ENCODE measurements at places on chromosomes 3 and 15.

- DNase-seq: peak; percentile 81
Observed at GRCh38 chr15:72800833-72801481, 17.4 kb upstream of the ADPGK start.

GRCh38 chr15:81569286-81570080, 195.5 kb upstream of the TMC3 start:
- peak; percentile 86 for DNase-seq

- DNase-seq: no peak
Observed at GRCh38 chr15:43255376-43255775, 11.4 kb downstream of the TGM5 start.

GRCh38 chr3:78633626-78634025, 1134.2 kb downstream of the ROBO1 start:
- DNase-seq: peak; percentile 14

DNA sequence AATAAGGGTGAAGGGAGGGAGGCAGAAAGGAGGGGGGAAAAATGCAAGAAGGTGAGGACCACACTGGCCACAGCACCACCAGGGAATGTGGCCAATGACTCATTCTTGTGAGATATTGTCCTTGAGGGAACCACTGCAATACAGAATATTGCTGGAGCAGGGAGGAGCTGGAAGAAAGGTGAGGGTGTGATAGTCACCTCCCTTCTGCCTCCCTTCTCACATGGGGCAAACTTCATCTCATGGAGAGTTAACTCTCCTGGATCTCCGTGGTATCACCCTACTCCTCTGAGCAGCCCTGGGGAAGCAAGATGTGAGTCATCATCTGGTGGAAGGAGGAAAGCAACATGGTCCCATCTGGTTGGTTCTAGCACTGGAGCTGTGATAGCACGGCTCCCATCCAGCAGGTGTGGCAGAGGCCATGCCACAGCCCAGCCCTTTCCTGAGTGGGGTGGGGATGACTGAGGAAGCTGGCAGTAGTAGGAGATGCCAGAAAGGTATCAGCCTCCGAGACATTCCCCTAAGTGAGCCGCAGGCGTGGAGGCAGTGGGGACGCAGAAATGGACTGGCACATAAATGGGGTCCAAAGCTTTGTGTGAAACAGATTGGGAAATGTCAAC, 115.9 kb upstream of the LPP start:
- peak; percentile 47 for DNase-seq

DNA sequence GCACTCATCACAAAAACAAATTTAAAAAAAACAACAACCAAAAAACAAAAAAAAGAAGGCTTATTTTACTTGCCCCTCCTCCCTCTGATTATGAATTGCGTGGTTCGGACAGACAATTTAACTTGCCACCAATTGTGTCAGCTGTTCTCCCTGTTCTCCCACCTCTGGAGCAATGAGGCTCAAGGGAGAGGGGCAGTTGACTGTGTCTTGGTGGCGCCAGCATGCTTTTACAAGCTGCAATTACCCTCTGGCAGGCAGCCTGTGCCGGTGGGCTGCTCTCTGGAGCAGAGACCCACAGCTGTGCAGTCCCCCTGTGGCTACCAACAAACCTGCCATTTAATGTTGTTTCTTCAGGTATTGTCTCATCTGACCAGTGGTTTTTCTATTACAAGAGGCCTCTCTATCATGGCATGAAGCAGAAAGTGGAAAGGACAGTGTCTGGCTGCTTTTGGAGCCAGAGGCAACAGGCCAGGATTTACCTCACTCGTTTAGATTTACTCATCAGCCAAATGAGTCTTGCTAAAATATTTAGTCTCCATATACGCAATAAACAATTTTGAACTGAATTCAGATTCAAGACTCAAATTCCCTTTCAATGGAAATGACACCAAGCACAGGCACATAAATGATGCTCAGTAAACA, 192.0 kb upstream of the TPRG1 start:
- DNase-seq: no peak

DNA sequence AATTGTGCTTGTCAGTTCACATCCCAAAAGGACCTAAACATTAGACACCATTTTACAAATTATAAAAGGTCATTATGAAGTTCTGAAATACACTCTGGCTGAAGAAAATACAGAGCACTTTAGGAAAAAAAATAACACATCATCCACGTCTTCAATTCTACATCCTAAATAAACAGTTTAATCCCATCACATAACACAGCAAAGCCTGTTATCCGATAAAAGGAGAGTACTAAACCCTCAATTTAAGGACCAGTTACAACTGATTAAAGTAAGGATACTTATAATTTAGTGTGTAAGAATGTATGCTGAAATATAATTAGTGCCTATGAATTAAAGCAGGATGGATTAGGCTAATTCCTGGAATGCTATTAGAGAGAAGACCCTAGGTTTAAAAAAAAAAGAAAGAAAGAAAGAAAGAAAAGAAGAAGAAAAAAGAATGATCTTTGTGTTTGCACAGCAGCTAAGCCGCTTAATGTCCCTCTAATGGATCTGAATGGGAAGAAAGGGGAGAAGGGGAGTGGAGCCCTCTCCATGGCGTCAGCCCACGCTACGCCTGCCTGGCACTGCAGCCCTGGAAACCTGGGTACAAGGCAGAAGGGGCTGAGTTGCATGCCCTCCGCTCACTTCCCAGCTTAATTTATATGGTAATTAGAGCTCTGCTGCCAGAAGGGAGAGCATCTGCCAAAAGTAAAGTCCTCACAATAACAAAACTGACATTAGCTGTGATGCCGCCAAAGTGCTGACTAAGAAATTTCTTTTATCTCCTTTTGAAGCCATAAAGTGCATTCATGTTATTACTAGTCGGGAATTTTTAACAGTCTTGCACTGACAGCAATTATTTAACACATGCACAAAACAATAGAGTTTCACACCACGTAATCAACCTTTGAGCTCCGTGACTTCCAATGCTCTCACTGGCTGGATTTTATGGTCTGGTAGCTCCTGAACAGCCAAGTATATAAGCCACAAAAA, 90.0 kb downstream of the FSIP1 start:
- no peak for DNase-seq

DNA sequence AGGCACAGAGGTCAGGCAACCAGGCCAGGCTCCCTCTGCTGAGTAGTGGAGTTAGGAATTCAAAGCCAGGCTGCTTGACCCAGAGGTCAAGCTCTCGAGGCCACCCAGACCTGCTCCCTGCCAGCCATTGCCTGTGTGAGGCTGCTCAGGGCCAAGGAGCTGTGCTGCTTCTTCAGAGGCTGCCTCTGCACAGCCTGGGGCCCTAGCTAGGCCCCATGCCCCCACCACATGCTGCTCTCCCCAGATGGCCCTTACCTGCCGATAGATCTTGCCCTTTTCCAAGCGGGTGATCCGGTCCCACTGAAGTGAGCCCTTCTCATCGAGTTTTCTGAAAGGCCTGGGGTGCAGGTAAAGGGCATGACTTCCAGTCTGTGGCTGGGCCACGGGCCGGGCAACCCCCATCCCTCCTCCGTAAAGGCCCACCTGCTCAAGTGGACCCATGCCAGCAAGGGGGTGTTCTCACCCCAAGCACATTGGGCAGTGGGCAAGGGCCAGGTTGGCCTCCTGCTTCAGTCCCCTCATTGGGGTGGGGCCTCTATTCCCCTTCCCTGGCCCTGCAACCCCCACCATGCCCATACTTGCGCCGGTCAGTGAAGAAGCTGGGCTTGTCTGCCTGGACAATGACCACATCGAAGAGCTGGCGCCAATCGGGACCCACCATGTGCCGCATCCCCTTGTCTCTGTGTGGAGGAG, 6.5 kb downstream of the NT5DC2 start:
- no peak for DNase-seq

GRCh38 chr3:152591515-152591914, 243.4 kb upstream of the P2RY1 start:
- no peak for DNase-seq

- DNase-seq: no peak
Observed at GRCh38 chr3:140164922-140165590, 230.1 kb downstream of the CLSTN2 start.

- no peak for DNase-seq
Observed at GRCh38 chr3:57675530-57675929, 17.3 kb downstream of the DENND6A start.

GRCh38 chr15:86055688-86056087, 24.0 kb upstream of the AGBL1 start:
- no peak for DNase-seq

DNA sequence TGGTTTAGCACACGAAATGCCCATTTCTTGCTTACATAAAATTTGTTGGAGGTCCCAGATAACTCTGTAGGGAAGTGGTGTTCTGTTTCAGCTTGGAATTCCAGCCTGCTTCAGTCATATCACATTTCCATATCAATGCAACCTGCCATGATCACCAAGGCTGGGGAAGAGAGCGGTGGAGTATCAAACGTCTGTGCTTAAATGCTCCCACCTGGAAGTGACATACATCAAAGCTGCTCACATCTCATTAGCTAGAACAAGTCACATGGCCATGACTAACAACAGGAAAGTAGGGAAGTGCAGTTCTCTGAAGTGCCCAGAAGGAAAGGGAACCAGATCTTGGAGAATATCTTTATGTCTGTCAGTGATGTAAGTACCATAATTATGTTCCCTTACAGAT, 130.2 kb upstream of the CFAP20DC start:
- no peak for DNase-seq

GRCh38 chr3:177345049-177345972, 148.0 kb upstream of the TBL1XR1 start:
- peak; percentile 96 for DNase-seq

DNA sequence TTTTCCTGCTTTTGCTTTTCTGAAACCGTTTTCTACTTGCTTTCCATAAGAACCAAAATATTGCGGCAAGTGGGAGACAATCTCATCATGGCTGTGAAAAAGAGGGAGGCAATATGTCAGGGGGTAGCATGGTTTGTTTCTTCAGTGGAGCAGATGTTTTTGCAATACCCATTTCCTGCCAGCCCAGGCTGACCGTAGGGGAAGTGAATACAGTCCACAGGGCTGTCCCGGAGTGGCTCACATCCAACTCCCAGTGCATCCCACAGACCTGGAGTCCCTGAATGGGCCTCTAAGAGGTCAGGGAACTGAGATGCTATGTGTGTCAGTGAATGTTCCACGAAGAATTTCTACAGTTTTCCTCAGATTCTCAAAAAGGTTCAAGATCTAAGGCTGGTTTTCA, 69.6 kb downstream of the EPHB1 start:
- DNase-seq: peak; percentile 18

GRCh38 chr3:192128922-192129321, 598.4 kb downstream of the FGF12 start:
- DNase-seq: no peak

DNA sequence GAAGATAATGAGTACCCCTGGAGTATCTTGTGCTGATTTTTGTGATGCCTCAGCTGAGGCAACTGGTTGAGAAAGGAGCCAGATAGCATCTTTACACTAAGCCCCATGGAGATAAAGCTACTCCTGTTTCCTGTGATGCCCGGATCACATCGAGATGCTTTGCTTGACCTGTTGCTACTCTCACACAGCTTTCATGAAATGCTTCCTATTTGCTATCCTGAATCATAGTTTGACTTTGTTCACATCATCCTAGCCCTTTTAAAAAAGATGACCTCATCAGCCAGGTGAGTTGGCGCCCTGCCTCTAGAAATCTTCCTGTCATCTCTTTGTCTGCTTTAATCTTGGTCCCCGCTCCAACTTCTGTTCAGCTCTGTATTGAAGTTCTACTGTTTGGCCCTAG, 409.6 kb upstream of the TBL1XR1 start:
- DNase-seq: no peak

- peak; percentile 50 for DNase-seq
Observed at GRCh38 chr3:32340039-32340438, 51.6 kb upstream of the CMTM7 start.

DNA sequence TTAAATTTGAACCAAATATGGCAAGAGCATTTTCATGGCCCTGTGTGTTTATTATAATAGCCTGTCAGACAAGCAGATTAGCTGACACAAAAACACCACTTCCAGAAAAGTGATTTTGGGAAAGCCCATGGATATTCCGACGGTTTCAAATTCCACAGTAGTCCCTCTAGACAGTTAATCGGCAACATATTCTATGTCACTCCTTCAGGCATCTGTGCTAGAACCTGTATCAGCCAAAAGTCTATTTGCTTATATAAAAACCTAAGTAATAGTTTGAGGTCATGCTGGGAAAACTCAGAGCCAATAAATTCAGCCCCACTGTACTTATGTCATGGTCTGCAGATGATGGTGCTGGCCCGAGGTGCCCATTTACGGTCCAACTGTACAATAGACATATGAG, 110.2 kb upstream of the ARHGEF26 start:
- no peak for DNase-seq

DNA sequence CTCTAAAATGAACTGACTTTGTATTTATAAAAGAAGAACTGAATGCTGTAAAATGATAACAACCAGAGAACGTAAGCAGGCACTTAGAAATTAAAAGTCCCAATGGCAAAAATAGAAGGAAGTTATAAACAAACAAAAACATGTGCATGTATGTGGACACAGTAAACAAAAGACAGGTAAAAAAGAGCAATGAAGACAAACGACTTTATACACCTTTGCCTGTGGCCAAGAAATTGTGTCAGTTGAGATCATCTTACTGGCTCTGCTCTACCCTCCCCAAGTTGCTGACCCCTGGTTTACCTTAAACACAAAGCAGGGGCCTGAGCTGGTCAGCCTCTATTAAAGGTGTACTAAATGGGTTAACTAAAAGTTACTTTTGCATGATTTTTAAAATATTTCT, 41.7 kb upstream of the GP5 start:
- no peak for DNase-seq

DNA sequence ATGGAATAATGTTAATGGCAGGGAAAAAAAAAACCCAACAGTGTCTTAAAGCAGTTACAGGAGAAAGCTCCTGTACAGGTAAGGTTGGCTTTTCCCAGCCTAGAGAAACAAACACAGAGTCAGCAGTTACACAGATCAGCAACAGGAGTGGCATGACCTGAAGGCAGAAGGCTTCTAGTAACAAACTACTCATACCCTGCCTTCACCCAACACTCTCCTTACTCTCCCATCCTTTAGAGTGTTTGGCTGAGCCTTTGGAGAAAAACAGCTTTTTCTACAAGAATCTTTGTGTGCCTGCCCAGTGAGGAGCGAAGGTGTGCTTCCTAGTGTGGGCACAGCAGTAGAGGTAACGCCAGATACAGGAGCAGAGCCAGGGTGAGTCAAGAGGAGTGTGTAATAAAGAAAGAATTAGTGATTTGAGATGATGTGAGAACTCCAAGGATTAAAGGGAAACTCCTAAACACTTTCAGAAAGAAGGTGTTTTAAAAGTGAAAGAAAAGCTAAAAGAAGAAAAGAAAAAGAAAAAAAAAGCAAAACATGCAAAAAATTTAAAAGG, 152.7 kb downstream of the POLR2M start:
- no peak for DNase-seq
